ENCODE measurements at places on chromosomes 5 and 9. TPM values are rescaled to one million over a fixed set of nuclear protein-coding genes. Genes with fewer than 3 reads are reported as not detected.

The GRK6 gene
- total RNA-seq = 30.4 TPM

DNA sequence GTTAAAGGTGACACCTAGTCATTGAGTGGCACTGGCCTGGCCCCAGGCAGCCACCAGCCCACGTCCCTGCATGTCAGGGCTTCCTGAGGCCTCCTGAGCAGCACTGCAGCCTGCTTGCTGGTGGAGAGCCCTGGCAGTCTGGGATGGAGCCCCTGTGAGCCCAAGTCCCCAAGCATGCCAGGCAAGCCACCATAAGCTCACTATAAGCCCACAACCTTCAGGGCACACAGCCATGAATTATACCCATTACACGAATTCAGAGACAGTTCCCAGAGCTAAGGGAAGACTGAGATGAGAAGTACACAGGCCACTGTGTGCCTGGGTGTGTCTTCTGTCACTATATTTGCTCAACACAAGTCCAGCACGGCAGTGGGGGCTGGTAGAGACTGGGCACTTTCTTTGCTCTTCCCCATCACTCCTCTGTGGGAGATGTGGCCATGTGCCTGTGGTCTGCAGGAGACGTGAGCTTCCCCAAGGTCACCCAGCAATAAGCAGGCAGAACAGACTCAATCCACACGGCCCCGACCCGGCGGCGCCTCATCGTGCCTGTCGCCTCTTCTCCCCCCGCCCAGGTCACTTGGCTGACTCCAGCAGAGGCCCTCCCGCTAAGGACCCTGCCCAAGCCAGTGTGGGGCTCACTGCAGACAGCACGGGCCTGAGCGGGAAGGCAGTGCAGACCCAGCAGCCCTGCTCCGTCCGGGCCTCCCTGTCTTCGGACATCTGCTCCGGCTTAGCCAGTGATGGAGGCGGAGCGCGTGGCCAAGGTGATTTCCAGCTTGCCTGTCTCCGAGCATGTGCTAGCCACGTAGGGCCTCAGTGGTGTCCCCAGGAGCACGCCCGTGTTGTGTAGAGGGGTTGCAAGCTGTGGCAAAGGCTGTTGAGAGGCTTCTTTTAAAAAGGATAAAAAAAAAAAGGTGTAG is 114.8 kb downstream of the WNK2 start:
- H3K27me3 ChIP-seq = 0 out of 2 replicates have a peak, but pooled peaks cover 3% of the 10 kb centered on the region
- H3K4me1 ChIP-seq = no peaks in the 10 kb centered on the region
- no peak for DNase-seq
- H3K27ac ChIP-seq = no peak overlapping the region
- no peaks in the 10 kb centered on the region for H3K36me3 ChIP-seq
- H3K4me3 ChIP-seq = no peak overlapping the region

DNA sequence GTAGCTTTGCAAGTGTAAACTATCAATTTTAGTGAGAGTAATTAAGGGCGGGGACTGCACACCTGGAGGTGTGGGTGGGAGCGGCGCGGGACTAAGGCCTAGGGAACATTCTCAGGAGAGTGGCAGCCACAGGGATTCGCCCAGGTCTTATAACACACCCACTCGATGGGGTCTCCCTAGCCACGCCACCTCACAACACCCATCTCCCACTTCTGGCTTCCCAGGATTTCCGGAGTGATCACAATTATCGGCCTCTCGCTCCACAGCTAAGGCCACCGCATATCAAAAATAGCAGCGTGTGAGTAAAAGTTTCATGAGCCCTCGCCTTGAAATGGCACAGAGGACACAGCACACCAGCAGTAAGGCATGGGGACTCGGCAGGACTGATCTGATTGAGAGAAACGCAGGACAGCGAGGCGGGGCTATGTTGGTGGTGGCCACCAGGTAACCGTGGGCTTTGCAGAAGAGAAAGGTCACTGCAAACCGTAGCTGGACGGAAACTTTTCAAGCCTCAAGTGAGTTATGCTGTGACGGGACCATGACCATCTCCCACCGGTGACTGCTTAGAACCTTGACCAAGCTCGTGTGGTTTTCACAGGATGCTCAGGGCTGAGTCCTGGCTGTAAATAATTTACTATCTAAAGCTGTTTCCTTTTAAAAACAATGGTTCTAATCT is 1.1 kb upstream of the LPAR1 start:
- no peak for DNase-seq
- no peaks in the 10 kb centered on the region for H3K27me3 ChIP-seq
- H3K4me3 ChIP-seq = peak overlapping the region; percentile 95
- peak overlapping the region; percentile 81 for H3K27ac ChIP-seq

The VCAN gene
- total RNA-seq = 327 TPM

DNA sequence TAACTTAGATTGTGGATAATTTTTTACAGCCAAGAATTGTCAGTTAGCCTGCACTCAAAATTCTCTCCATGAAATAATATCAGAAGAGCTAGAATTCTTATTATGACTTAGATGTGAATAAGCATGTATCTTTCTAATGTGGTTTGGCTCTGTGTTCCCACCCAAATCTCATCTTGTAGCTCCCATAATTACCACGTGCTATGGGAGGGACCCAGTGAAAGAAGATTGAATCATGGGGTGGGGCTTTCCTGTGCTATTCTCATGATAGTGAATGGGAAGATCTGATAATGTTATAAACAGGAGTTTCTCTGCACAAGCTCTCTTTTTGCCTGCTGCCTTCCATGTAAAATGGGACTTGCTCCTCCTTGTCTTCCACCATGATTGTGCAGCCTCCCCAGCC is 176.8 kb downstream of the MAT2B start:
- H3K4me3 ChIP-seq = no peak overlapping the region
- H3K4me1 ChIP-seq = no peaks in the 10 kb centered on the region
- peak; percentile 8 for DNase-seq

The DOCK8 gene
- not detected for total RNA-seq

DNA sequence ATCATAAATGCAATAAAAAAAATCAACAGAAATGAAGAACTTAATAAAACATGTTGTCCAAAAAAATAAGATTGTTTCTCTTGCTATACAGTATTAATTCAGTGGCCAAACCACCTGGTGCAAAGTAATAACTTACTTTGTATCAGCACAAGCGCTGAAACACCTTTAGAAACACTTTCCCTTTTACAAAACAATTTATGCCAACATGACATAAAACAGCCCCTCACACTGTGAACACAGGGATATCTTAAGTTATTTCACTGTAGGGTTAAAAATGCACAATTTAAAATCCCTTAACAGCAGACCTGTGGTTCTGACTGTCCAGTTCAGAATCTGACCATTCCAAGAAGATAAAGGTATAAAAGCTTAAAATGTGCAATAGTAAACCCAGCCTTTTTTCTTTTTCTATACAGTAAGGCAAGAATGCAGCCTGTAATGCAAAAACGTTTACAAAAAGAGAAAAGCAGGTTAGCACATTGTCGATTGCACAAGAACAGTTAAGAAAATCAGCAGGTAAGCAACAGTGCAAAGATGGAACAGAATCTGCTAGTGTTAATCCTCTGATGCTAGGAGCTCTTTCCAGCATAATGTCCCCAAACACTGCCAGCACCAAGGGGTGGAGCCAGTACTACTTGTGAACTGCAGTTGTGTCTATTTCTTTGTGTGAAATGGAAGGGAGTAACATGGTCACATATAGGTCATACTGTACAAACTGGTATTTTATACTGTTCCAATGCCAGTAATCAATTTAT is 21.6 kb downstream of the RAB14 start:
- no peak overlapping the region for H3K4me3 ChIP-seq
- no peak overlapping the region for H3K27ac ChIP-seq
- H3K36me3 ChIP-seq = peaks cover 61% of the 10 kb centered on the region
- peaks cover 9% of the 10 kb centered on the region for H3K4me1 ChIP-seq
- no peak for DNase-seq
- no peaks in the 10 kb centered on the region for H3K27me3 ChIP-seq

The SLCO6A1 gene
- total RNA-seq = not detected

The OLFML2A gene
- 0.38 TPM for total RNA-seq

GRCh38 chr5:172642051-172642409 is 967 bp downstream of the NEURL1B start:
- H3K27me3 ChIP-seq = peaks cover 4% of the 10 kb centered on the region
- DNase-seq = peak; percentile 19
- H3K4me1 ChIP-seq = peaks cover 4% of the 10 kb centered on the region
- no peak overlapping the region for H3K27ac ChIP-seq
- H3K36me3 ChIP-seq = no peaks in the 10 kb centered on the region

- H3K27me3 ChIP-seq = no peaks in the 10 kb centered on the region
- H3K27ac ChIP-seq = no peak overlapping the region
Measured at GRCh38 chr9:120921661-120922181, 4.9 kb downstream of the TRAF1 start.

- DNase-seq = no peak
- H3K27me3 ChIP-seq = no peaks in the 10 kb centered on the region
- H3K4me3 ChIP-seq = no peak overlapping the region
- no peaks in the 10 kb centered on the region for H3K36me3 ChIP-seq
- no peaks in the 10 kb centered on the region for H3K4me1 ChIP-seq
- no peak overlapping the region for H3K27ac ChIP-seq
Measured at GRCh38 chr5:29744618-29745017, 1448.9 kb upstream of the CDH6 start.

GRCh38 chr5:74372502-74373064 is 267.9 kb downstream of the ENC1 start:
- no peaks in the 10 kb centered on the region for H3K36me3 ChIP-seq

- no peak overlapping the region for H3K27ac ChIP-seq
- H3K36me3 ChIP-seq = no peaks in the 10 kb centered on the region
- H3K4me3 ChIP-seq = no peak overlapping the region
Measured at GRCh38 chr9:91693226-91693625, 256.8 kb downstream of the ROR2 start.

The FREM1 gene
- total RNA-seq = 0.11 TPM

- no peaks in the 10 kb centered on the region for H3K4me1 ChIP-seq
- no peaks in the 10 kb centered on the region for H3K27me3 ChIP-seq
- no peak overlapping the region for H3K4me3 ChIP-seq
- no peak overlapping the region for H3K27ac ChIP-seq
- no peak for DNase-seq
Measured at GRCh38 chr5:131389096-131389868, 125.4 kb downstream of the CDC42SE2 start.

The CCL27 gene
- total RNA-seq = not detected

The PCSK1 gene
- 0.86 TPM for total RNA-seq

GRCh38 chr5:42929871-42930270 is 110.2 kb downstream of the ANXA2R start:
- H3K27me3 ChIP-seq = no peaks in the 10 kb centered on the region
- H3K4me3 ChIP-seq = no peak overlapping the region
- H3K36me3 ChIP-seq = no peaks in the 10 kb centered on the region

- no peak for DNase-seq
- peaks cover 22% of the 10 kb centered on the region for H3K4me1 ChIP-seq
- no peaks in the 10 kb centered on the region for H3K27me3 ChIP-seq
- H3K27ac ChIP-seq = no peak overlapping the region
- H3K4me3 ChIP-seq = no peak overlapping the region
- H3K36me3 ChIP-seq = no peaks in the 10 kb centered on the region
Measured at GRCh38 chr5:89934069-89934468, 475.5 kb downstream of the CETN3 start.

The ASS1 gene
- total RNA-seq = 216 TPM

DNA sequence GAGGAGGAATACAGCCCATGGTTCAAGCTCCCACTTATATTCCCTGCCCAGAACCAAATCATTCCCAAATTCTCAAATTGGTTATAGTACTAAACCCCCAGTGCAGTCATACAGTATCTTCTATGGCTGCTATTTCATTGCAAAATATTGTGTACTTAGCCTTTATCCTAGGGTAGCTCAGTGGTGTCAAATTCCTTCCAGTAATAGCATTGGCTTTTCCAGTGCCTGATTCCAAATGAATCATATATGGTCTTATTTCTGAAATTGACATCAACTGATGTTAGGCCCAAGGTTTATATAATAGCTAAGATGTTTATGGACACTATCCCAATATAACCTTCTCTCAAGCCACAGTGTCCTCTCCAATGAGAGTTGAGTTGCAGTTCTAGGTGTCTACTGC is 256.7 kb downstream of the NDUFS4 start:
- no peak overlapping the region for H3K4me3 ChIP-seq
- no peaks in the 10 kb centered on the region for H3K4me1 ChIP-seq
- no peak overlapping the region for H3K27ac ChIP-seq
- no peaks in the 10 kb centered on the region for H3K36me3 ChIP-seq
- no peak for DNase-seq
- H3K27me3 ChIP-seq = peaks cover 22% of the 10 kb centered on the region

The DELE1 gene
- total RNA-seq = 47.9 TPM

DNA sequence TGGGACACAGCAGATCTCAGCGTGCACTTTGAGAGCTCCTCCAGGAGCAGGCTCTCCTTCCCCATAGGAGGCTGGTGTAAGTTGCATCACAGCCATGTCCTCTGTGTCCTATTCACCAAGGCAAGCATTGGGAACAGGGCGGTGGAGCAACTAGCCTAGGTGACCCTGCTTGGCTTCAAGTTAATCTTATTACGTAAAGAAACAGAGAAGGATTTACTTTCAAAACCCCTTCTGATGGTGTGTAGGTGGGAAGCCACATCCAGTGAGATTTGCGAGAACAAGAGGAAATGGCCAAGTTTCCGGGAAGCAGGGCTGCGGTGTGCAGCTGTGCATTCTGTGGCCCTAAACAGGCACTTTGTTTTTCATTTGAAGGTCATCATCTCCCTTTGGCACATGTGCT is 80.2 kb downstream of the TRIO start:
- H3K27ac ChIP-seq = no peak overlapping the region
- H3K27me3 ChIP-seq = no peaks in the 10 kb centered on the region
- no peak for DNase-seq
- H3K4me3 ChIP-seq = no peak overlapping the region
- peaks cover 44% of the 10 kb centered on the region for H3K4me1 ChIP-seq

DNA sequence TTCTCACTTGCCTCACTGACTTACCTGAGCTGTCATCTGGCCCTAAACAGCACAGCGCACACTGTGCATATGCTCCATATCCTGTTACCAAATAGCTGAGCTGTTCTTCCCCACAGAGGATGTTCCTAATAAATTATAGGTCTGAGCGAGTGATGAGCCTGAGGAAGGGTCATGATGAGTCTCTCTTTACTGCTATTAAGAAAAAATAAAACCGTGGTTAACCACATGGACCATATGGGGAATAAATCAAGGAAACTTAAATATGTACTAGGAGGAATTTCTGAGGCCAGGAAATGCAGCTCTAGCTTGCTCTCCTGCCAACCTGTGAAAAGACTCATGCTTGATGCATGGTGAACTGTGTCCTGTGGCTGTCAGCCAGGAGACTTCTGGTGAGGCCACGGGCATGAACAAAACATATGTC is 424.8 kb upstream of the DMAC1 start:
- DNase-seq = no peak
- H3K4me3 ChIP-seq = no peak overlapping the region
- no peaks in the 10 kb centered on the region for H3K36me3 ChIP-seq
- no peak overlapping the region for H3K27ac ChIP-seq
- no peaks in the 10 kb centered on the region for H3K4me1 ChIP-seq

All from GM23248 (cell line).